ENCODE measurements at places on chromosomes 5 and 9.

DNA sequence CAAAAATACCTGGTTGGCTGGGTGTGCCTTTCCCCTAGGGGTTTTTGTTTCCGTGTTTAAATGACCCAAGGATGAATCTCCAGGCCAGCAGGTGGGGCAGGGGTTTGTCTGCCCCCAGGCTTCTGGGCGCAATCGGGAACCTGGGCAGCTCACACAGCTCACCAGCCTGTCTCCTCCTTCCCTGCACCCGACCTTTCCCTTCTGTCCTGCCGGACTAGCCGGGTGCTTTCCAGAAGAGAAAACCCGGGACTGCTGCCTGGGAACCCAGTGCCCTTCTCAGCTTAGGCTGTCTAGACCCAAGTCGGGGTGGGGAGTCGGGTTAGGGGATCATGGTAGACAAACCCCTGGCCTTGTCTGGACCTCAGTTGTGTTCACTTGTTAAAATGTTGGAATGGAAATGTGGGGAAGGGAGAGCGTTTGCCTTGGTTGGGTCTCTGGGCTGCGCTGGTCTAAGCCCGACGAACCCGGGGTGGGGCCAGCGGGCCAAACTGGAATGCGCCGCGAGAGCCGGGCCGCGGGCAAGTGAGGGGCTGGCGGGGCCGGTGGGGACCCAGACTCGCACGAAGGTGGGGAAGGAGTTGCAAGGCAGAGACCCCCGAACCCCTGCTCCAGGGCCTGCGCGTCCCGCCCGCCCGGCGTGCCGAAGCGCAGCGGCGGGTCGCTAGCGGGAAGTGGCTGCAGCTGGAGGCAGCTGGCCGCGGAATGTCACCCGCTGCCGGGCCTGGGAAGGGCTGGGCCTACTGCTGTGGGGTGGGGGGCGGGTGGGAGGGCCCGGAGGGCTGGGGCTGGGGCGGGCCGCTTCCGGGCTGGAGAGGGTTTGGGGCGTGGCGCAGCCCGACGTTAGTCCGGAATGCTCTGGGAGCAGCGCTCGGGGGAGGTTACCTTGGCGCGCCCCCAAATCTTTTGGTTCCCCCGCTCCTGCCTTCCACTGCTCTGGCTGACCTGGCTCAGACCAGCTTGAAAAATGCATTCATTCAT lies 84.6 kb downstream of the DAB2IP start:
- peak; percentile 92 for DNase-seq

DNA sequence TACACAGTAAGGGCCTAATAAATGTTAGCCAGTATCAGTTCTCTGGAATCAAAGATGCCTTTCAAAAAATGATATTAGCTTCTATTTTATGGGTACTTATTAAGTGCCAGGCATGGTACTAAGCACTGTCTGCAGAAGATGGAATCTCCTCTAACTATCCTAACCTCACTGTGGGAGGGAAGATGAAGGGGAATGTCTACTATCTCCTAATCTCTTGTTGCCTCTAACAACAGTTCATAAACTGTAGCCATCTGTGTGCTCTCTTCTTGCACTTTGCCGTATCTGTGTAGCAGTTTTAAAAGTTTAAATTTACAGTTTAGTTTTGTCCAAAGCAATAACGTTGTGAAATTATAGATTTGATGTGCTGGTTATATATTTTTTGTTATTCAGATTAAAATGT lies 99.6 kb upstream of the CCDC112 start:
- DNase-seq = no peak

DNA sequence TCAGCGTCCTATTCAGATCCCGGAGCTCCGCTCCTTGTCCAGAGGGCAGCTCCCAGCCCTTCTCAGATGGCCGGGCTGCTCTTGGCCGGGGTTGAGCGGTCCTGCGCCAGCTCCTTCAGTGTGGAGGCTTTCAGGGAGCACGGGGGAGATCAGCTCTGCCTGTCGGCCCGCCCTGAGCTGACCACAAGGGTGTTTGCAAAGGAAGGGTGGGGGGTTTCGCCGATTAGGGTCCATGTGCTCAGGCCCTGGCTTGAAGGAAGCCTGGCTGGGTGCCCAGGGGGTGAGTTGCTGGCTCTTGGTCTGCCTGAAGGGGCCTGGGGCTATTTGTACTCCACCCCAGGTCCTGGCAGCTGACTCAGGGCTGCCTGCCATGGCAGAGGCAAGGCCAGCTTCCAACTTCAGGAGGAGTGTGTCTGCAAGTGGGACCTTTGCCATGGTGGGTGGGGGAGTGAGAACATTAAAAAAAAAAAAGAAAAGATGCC lies 250.1 kb upstream of the KLF4 start:
- DNase-seq = no peak

DNA sequence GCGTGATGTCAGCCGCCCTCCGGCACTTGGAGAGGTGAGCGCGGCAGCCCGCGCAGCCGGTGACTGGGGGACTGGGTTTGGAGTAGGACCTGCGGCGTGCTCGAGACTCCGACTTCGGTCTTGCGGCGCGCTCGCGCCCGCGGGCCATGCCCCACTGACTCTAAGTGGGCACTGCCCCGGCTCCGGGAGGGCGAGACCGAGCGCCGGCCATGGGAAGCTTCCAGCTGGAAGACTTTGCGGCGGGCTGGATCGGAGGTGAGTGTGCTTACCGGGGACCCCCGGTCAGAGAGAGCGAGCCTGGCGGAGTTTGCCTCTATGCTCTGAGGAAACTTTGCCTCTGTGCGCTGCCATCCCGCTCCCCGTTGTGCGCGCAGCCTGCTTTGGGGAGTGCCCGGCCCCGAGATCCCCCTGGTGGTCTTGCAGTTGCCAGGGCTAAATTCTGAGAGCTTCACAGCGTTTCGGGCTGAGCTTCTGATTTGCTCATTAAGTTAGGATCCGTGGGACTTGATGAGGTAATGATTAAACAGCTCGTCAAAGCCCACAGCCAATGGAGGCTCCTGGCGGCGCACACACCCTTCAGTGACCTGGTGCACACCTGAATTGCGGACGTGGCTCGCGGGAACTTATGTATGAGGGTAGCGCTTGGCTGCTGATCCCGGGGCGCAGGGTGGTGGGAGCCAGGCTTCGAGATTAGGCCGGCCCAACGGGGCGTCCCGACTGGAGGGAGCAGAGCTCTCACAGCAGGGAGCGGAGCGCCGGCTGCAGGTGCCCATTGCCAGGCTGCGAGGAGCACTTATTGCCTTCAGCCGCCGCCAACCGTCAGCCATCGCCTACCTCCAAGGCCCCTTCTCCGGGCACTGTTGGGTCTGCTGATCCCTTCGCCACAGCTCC lies at the start of gene SLC25A48:
Gene SLC25A48, plus strand, starts transcription at position 25 of the 891 bp plus-strand sequence. Its CDS starts 185 bp downstream, at position 210.
- DNase-seq = no peak

DNA sequence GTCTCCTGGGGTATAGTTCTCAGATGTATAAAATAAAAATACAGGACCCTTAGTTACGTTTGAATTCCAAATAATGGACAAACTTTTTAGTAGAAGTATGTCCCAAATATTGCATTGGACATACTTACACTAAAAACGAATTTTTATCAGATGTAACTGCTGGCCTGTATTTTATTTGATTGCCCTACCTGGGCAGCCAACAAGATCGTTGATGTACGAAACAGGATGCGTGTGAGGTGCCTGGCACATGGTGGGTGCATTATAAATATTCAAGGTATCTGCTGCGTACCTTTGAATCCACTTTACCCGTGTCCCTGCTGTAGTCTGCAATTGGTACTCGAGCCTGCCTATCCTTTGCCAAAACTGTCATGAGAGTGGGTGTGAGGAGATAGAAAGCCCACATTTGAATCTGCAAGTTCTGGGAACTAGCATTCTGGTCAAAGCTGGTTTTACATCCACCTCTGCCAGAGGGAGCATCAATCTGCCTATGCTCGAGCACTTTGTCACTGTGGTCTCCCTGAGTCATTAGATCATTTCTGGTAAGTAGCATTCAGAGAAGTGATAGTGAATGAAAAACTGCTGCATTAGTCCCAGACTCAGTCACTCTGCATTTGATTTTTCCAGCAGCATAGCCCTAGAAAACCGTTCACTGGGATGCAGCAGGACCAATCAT lies 133.7 kb upstream of the IQGAP2 start:
- DNase-seq = no peak

DNA sequence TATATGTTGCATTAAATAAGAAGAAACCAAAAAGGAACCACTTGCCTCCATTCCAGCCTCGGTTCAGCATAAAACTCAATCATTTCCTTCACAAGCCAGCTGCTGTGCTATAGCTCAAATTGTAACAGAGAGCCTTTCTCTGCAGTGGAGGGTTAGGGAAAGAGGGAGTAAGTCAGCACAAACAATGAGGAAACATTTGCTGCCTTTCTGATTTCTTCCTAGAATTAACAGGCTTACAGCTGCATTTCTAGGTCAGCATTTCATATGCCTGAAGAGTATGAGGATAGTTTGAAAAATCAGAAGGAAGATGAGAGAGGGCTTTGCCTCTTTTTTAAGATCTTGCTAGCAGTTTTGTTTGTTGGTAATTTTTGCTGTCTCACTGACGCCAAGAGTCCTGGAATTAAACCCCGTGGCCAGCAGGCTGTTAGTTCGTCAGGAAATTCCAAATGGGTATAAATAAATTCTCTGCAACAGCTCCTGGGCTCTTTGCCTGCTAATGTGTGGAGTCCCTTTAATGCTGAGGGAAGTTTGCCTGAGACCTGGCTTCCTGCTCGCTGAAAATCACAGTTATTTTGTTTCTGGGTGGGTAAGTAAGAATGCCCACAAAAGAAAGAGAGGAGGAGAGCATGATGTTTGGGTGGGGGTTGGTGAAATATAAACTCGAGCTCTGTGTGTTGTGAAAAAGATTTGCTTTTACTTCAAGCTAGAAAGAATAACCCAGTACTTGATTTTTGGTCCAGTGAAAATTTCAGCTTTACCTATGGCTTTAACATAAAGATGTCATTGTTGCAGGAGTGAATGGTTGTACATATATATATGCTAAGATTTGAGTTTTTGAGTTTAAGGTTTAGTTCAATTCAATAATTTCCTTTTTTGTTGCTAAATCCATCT lies 148.1 kb upstream of the DMRT1 start:
- no peak for DNase-seq

- peak; percentile 6 for DNase-seq
These were observed 84.4 kb downstream of the CNTLN start for GRCh38 chr9:17219261-17219660.

DNA sequence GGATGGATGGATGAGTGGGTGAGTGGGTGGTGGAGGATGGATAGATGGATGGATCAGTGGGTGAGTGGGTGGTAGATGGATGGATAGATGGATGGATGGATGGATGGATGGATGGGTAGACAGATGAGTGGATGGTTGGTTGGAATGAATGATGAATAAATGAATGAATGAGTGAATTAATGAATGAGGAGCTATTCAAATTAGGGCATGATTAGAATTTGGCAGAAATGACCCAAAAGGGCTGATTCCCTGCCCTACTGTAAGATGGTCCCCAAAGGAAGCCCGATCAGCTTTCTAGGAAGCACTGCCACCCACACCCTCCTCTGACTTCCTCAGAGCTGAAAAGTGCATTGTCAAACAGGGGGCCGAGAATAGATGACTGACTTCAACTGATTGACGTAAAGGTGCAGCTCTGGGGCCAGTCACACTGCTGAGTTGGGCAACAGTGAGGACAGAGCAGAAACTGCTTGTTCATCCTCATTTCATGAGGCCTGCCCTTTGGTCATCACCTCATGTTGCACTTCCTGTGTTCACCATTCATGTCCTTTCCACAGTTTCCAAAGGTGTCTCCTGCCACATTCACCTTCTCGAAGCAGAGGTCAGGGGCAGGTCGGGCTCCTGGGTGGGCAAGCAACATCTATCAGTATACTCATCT lies 34.3 kb downstream of the NIPAL4 start:
- DNase-seq = no peak

- no peak for DNase-seq
These were observed 118.5 kb downstream of the UGCG start for GRCh38 chr9:112015149-112015548.

DNA sequence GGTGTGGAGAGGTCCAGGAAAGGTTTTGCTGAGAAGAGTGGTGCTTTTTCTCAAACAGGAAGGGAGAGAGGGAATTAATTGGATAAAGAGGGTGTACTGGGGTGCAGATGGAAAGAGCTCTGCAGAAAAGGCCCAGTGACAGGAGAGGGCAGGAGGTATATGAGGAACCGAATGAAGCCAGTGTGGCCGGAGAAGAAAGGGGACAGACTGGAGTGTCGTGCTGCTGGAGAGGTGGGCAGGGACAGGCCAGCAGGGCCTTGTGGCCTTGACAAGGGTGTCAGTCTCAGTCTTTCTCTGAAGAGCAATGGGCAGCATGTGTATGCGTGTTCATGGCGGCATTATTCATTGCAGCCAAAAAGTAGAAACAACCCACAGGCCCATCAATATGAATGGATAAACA lies 48.1 kb downstream of the ARHGEF37 start:
- no peak for DNase-seq

GRCh38 chr9:115296831-115297565 lies 179.0 kb upstream of the TNC start:
- DNase-seq = no peak

DNA sequence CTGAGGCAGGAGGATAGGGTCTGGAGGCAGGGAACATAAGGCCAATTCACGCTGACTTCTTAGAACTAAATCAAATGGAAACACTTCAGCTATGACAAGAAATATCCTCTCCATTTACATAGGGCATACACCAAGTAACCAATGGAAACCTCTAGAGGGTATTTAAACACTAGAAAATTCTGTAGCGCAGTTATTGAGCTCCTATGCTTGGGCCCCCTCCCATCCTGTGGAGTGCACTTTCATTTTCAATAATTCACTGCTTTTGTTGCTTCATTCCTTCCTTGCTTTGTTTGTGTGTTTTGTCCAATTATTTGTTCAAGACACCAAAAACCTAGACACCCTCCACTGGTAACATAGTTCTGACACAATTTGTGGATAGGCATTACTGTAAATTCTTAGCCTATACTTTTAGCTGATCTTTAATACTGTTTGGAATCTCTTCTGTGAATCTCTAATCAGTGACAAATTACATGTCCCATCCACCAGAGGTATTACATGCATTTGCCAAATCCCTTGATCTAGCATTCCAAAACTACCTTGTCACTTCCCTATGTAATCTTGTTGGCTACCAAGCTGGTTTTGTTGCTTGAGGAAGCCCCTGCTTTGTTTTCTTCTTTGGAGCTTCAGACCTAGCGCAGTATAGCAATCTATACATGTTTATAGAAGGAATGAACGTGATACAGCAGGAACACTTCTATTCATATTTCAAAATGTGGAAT lies 61.6 kb downstream of the ST8SIA4 start:
- no peak for DNase-seq

DNA sequence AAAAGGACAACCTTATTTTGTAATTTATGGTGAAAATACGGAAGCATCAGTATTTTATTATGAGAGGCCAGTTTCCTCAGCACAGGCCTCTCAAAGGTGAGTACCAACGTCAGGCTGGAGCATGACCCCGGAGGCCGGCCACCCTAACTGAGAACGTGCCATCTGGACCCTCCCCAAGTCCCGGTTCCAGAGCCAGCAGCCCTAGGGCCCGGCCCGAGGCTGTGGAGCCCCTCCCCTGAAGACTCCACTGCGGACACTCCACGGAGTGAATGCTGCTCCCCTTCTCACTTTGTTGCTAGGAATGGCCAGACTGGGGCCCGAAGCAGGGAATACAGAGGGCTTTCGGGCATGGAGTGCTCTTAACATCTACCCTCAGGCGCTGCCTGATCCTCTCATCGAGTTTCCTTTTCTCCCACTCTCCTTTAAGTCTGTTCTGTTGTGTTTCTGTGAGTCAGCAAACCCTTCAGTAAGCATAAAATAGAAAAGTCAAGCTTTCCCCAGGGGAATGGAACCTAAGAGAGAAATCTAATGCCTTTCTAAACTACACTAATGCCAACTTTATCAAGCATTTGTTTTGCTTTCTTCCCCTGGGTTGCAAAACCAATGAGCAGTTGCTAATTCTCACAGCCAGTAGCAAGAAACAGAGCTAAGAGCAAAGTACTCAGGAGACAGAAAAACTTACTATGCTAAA lies 4.5 kb downstream of the BRD9 start:
- no peak for DNase-seq
